Thoracic aorta (tissue), 2 donors: ENCODE measurements at places on chromosomes 7 and 10.
A peak's percentile ranks its signal among the peaks of the same experiment; 100 is the strongest.

DNA sequence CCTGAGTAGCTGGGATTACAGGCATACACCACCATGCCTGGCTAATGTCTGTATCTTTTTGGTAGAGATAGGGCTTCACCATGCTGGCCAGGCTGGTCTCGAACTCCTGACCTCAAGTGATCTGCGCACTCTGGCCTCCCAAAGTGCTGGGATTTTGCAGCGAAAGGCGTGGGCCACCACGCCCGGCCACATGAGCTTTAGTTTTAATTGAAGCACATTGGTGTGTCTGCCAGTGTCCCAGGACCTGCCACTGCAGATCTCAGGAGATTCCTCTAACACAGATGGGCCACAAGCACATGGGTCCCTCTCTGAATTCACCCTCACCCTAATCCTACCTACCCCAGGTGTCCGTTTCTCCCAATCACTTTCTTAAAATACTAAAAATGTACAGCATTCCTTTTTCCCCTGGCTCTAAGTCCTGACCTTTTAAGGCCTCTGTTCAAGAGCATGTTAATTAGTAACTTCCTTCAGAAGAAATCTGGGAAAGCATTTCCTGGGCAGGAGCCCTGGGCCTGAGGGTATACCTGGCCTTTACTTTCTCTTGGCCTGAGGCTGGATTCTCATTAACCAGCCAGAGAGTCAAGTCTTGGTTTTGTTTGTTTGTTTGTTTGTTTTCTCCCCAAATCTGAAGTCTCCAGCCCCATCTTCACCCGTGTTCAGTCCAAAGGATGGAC is 82.6 kb downstream of the PRPF18 start:
- DNase-seq, result no peak

- peak; percentile 59 for DNase-seq
These were observed 50.4 kb upstream of the C7orf33 start for GRCh38 chr7:148540041-148540738.

- DNase-seq, result no peak
These were observed 14.2 kb downstream of the TFAM start for GRCh38 chr10:58399410-58399809.

DNA sequence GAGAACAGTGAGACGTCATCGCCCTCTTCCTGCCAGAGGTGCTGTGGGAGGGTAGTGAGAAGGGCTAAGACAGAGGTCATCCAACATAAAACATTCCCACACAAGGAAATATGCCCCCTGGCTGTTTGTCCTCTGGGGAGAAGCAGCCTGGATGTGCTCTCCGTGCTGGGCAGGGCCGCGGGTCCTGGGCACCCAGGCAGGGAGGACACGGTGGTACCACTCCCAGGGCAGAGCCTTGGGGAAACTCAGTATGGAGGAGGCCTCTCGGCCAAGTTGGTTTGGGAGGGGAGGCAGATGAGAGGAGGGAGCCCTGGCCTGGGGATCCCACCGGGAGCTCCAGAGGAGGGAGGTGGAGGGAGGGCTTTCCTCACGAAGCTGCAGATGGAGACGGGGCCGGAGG is 129.4 kb downstream of the GLRX3 start:
- no peak for DNase-seq

- DNase-seq, result no peak
These were observed 23.5 kb upstream of the ORC5 start for GRCh38 chr7:104231054-104232046.

- DNase-seq, result no peak
These were observed 64.7 kb downstream of the CPED1 start for GRCh38 chr7:121053219-121053618.

- no peak for DNase-seq
These were observed 817 bp upstream of the DNAJB6 start for GRCh38 chr7:157335991-157336382.

GRCh38 chr10:2556883-2557282 is 510.5 kb upstream of the PFKP start:
- DNase-seq, result no peak

DNA sequence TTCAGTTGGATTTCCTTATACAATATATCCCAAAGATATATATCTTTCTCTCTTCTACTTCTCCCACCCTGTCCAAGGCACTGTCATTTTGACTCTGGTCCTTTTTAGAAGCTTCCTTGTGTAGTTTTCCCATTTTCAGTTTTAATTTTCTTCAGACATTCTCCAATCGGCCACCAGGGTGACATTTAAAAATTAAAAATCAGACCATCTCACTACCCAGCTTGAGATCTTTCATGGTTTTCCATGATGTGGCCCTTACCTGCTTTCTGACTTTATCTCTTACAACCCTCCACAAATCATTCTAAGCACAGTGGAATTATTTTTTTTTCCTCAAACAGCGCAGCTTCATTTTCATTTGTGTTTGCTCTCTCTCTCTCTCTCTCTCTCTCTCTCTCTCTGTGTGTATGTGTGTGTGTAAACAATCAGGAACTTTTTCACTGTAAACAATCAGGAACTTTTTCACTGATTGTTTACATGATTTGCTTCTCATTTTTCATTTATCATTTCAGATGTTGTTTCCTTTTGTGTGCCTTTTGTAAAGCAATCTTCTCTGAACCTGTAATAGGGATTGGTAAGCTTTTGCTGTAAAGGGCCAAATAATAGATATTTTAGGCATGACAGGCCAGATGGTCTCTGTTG is 348.9 kb downstream of the ATRNL1 start:
- DNase-seq, result no peak

DNA sequence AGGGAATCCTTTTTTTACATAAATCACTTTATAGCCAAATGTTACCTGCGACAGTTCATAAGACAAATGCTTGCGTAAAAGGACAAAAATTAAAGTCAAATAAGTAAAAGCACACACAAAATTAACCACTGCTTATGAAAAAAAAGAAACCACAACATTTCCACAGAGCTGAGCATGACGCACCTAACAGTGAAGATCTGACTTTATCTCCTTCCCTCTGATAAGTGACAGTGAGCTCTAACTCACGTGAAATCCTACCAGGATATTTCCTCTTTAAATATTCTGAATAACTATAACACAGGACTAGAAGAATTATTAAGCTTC is 225.5 kb downstream of the SFMBT2 start:
- DNase-seq, result no peak

DNA sequence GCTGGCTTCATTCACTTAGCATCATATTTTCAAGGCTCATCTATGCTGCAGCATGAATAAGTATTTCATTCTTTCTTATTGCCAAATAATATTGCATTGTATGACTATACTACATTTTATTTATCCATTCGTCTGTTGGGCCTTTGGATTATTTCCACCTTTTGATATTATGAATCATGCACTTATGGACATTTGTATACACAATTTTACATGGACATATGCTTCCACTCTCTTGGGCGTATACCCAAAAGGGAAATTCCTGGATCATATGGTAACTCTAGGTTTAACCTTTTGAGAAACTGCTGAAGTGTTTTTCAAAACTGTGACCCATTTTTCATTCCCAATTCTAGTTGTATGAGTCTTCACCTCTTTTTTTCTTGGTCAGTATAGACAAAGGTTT is 80.3 kb upstream of the GNAI1 start:
- DNase-seq, result no peak
